CD4-positive, alpha-beta T cell treated with Interleukin-6 for 4 hours (primary cell): ENCODE measurements at places on chromosomes 3 and 15.

GRCh38 chr3:43132870-43133636 lies 27.2 kb upstream of the POMGNT2 start:
- DNase-seq = no peak

- no peak for DNase-seq
These were observed 33.3 kb upstream of the SACM1L start for GRCh38 chr3:45655906-45656305.

DNA sequence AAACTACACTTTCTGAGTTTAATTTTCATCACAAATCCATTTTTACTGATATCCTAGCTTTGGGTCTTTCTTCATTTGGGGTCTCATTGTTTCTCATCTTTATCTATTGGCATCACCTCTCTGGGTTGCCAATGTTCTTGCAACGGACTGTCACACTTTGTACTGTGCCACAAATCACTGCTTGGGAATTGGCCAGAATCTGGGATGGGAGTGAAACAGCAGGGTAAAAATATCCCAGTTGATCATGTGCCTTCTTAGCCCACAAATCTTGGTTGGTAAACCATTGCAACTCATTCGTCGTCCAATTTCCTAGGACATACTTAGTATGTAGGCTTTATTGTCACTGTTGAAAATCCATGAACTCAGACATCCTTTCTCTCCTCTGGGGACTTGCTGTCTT lies 698.5 kb downstream of the OTOL1 start:
- no peak for DNase-seq

DNA sequence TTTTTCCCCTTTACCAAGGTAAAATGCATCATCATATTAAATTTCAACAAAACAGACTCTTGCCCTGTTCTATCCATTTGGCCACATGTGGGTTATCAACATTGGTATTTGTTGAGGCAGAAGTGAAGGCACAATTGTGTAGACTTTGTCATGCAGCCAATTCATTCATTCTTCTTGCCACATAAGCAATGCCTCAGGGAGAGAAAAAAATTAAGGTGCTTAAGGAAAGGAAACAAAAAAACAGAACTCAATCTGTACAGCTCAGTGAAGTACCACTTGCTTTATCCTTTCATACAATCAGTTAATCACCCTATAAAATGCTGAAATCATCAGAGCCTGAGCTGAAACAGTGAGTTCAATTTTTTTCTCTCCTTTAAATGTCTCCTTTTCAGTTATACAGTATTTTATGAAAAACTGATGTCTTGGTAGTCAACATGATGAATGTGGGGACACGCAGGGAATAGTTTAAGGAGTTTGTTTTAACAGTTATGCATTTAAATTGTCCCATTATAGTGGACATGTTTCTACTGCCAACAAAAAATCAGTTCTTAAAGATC lies 588.9 kb downstream of the MFSD1 start:
- DNase-seq = no peak

- no peak for DNase-seq
These were observed 36.3 kb downstream of the CCNL1 start for GRCh38 chr3:157123621-157124020.
